ENCODE measurements at places on chromosomes 12 and 14. TPM values are rescaled to one million over a fixed set of nuclear protein-coding genes. Genes with fewer than 3 reads are reported as not detected.

Gene NAA25
- 20.2 TPM for polyA plus RNA-seq

Gene ABCD4
- 92.5 TPM for polyA plus RNA-seq

Gene SMCO2
- polyA plus RNA-seq = 0.31 TPM

Gene KRT3
- polyA plus RNA-seq = not detected

Gene KRT79
- not detected for polyA plus RNA-seq

Gene SLC7A7
- 121 TPM for polyA plus RNA-seq

Gene FAM90A1
- polyA plus RNA-seq = 0.97 TPM

Gene PLBD1
- polyA plus RNA-seq = 45.7 TPM

Gene ALG10B
- 12.4 TPM for polyA plus RNA-seq

DNA sequence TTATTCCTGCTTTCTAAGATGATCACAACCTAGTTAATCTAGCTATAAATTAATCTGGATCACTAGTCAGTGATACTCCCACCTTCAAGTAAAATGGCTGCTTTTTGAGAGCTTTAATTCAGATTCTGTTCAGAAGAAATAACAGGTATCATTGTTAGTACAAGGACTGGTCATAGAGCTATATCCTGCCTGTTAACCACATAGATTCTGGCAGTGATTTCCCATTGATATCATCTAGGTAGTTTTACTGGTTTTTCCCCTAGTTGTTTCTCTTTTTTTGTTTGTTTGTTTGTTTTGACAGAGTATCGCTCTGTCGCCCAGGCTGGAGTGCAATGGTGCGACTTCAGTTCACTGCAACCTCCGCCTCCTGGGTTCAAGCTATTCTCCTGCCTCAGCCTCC, 39.0 kb upstream of the HIF1A start:
- no peak for DNase-seq

DNA sequence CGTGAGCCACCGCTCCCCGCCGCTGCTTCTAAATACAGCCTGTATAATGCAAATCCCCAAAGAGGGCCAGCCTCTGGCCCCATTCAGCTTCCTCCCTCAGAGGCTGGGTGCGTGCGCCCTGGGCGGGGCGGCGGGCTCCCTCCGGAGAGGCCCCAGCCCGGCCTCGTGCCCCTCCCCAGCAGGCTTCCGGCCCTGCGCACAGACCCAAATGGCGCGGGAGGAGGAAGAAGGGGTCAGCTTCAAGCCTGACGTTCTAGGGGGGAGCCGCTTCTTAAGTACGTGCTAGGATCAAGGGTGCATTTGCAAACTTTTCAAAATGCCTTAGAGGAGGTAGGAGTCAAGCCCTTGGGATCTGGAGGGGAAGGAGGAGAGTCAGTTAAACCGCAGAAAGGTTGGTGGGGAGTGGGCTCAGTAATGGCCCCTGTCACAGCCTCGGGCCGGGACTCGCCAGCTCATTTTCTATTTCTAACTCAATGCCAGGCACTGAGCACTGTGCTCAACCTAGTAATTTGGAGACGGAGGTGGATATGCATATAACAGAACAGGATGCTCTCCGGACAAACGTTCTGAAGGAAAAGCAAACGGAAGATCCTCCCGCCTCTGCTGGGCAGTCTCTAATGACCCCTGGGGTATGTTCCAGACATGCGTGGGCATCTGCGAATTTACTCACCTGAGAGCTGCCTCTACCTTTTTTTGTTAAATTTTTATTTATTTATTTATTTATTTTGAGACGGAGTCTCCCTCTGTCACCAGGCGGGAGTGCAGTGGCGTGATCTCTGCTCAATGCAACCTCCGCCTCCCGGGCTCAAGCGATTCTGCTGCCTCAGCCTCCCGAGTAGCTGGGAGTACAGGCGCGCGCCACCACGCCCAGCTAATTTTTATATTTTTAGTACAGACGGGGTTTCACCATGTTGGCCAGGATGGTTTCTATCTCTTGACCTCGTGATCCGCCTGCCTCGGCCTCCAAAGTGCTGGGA, 32.3 kb downstream of the NINJ2 start:
- no peak for DNase-seq

DNA sequence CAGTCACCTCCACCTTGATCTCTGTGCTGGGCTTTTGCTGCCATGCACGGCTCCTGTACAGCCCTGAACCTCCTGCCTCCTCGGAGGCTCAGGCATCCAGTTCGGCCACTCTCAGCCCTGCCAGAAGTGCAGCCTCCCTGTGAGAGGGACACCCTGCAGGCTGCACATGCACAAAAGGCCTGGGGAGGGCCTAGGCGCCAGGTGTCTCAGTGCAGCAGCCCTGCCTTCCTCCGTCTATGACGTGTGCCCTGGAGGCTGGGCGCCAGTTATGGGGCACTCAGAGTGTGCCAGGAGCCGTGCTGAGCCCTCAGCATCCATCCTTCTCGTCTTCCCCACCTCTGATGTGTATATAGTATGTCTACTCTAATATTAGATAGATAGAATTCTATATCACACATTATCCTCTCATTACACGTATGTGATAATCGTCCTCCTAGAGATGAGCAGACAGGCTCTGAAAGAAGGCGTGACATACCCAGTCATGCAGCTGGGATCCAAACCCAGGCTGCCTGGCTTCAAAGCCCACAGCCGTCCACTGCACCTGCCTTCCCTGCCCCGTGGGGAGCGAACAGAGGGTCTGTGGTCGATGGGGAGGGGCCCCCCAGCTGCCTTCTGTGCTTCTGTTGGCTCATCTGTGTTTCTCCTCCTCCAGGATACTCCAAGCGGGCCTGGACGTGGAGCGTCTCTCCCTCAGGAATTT, 101.1 kb downstream of the B4GALNT3 start:
- DNase-seq = no peak

GRCh38 chr12:111638556-111638955, 39.4 kb upstream of the ATXN2 start:
- no peak for DNase-seq

DNA sequence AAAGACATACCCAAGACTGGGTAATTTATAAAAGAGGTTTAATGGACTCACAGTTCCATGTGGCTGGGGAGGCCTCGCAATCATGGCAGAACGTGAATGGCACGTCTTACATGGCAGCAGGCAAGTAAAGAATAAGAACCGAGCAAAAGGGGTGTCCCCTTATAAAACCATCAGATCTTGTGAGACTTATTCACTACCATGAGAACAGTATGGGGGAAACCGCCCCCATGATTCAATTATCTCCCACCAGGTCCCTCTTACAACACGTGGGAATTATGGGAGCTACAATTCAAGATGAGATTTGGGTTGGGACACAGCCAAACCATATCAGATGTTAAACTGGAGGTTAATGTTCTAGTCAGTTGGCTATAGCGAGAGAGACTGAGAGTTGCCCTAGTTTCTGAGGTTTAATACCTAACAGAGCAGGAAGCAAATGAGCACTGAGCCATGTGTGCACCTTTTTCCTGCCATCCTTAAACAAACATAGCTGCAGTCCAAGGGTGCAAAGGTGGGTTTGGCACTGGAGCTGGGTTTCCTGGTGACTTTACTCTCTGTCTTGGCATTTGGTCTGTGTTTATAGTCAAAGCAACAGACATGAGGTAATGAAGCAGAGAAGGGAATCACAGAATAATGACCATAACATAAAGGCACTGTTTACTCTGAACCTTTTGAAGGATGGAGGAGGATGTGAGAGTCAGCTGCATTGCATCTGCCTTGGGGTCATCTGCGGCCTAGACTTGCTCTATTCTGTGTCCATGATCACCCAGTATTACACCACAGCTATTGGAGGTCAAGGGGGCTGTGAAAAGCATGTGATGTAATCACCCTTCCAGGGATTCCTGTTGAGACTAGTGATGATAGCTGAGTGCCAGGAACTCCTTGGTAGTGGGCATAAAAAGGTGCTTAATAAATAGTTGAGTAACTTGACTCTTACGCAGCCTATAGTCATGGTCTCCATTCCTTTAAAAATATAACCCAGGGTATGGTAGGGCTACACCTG, 83.6 kb upstream of the USP44 start:
- DNase-seq = no peak

GRCh38 chr14:81474148-81474492, 59.5 kb downstream of the SEL1L start:
- DNase-seq = no peak

DNA sequence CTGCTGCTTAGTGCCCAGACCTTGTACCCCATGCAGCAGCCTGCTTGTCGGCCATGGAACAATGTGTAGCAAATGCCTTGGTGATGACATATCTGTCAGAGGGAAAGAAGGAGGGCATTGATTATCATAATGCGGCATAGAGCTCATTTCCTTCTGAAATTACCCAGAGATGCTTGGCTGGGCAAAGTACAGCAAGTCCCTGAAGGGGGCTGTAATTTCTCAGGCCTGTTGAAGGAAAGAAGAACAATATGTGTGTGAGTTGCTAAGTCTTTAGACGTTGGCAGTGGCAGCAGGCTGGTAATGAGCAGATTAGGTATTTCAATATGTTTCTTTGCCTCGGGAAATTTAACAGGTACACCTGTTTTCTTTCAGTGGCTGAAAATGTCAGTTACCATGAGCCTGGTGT, 128.6 kb downstream of the CRADD start:
- no peak for DNase-seq

DNA sequence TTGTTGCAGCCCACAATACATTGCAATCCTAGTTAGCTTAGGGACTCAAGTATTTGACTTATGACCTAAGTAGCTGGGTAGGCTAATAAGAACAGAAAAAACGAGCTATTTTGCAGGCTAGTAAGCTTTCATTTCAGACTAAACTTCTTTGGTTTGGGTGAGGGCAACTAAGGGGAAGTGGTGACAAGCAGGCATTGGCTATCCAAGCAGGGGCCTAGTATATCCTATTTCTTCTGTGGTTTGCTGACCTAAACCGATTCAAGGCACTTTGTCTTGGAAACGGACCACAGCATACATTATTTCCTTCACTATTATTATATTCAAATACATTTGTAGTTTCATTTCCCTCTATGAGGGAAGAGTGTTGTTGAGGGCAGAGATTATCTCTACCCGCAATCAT, 21.6 kb upstream of the SLC5A8 start:
- no peak for DNase-seq

DNA sequence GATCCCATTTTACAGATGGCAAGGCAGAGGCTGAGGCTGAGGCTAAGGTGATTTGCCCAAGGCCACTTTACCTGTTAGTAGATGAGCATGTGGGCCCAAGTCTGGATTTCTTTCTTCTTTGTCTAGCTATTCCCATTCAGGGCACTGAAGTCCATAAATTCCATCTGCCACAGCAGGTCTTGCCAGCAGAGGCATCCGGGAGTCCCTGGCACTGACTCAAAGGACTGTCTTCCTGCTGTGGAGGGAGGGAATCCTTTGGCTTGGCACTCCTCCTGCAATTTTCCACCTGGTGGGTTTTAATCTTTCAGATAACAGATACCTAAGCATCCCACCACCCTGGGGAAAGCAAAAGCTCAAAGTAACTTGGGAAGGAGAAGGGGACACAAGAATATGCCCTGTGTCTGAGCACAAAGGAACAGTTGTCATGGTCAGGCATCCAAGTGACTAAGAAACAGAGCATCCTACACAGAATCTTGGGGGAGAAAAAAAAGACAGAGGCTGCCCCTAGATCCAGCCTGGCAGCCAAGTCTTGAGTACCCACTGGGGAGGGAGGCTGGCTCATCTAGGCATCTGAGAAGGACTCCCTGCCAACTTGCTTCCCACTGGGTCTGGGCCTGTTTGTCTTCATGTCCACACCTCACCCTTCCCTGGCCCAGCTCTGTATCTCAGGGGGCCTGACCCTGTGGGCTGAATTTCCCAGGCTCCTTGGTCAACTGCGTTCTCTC, 35.6 kb upstream of the CMKLR1 start:
- DNase-seq = no peak

- DNase-seq = no peak
Observed at GRCh38 chr12:123024819-123025391, 44.4 kb downstream of the ARL6IP4 start.

DNA sequence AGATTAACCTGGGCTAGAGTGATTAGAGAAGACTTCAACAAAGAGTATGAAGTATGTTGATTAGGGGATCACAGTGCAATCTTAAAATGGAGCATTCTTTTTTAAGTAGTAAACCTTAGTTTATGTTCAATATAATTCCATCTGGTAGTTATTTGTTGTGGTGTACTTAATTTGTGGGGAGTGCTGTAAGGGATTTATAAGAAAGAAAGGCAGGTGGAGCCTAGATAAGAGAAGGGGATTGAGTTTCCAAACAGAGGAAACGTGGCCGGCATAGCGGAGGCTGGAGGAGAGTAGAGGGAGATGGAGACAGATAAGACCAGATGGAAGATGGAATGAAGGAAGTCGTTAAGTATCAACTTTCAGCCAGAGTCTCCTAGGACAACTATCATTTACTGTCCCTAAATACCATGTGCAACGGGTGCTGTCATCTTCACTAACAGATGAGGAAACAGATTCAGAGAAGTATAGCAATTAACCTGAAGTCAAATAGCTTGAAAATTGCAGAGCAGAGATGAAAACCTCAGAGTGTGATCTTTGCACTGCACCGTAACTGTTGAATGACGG, 38.1 kb downstream of the GOLGA5 start:
- no peak for DNase-seq

GRCh38 chr12:84741031-84741430, 171.6 kb downstream of the SLC6A15 start:
- no peak for DNase-seq

- no peak for DNase-seq
Observed at GRCh38 chr14:22939684-22940083, 10.5 kb upstream of the PRMT5 start.

DNA sequence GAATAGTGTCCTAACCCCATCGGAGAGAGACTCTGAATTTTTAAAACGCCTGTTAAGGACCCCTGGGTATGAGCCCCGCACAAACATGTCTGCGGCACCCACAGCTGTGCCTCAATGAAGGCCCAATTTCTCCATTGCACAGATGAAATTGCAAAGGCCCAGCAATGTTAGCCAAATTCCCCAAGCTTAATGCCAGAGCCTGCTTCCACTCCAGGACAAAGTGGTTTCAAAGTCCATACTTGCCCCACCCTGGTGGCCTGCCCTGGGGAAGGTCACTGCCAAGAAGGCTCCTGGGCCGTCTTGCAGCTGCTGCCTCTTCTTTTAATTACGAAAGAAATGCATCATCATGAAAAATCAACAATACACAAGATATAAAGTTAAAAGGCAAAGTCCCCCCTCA, 1179.7 kb downstream of the VRK1 start:
- DNase-seq = no peak

- no peak for DNase-seq
Observed at GRCh38 chr14:96881713-96882112, 84.5 kb downstream of the VRK1 start.

- DNase-seq = no peak
Observed at GRCh38 chr12:122205053-122205925, 1.8 kb downstream of the B3GNT4 start.

DNA sequence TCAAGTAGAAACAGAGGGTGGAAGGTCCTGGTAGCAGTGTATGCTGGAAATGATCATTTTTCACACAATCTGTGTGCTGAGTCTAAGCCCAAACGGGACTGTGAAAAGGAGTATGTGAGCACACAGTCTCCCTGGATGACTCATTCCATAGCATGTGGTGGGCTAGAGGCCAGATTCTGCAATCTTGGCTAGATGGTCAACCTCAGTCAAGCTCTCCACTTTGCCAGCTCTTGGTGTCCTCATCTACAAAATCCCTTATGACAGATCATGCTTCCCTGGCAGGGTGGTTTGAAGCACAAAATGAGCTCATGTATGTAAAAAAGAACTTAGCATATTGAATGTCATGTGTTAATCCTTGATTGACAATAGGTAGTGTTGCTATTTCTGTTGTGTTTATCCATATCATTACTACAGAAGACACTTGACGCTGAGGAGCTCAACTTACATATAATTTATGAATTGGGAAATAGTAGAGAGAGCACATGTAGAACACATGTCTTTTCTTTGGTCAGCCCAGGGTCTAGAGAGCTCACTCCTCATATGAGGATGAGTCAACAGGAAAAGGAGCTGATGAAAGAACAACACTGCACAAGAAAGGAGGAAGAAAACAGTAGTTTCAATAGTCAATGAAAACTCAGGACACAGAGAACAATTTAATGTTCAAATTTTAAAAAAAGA, 517.5 kb downstream of the BCL11B start:
- DNase-seq = no peak
